ENCODE measurements at places on chromosomes 6 and 20.

DNA sequence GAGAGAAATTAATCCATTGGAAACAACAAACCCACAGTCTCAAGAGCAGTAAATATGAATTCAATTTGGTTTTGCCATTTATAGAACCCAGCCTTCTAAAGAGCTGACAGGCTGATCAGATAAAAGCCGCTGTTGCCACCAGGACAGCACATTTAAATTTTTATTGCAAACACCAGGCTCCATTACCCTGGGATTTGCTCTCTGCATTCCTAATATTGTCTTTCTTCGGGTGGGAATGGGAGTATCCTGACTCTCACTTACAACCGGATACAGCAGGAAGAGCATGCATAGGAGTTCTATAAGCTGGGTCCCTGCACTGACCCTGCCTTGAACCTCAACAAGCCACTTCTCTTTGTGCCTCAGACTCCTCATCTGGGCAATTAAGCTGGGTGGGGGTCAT lies 142.9 kb downstream of the LRFN2 start:
- DNase-seq = no peak

DNA sequence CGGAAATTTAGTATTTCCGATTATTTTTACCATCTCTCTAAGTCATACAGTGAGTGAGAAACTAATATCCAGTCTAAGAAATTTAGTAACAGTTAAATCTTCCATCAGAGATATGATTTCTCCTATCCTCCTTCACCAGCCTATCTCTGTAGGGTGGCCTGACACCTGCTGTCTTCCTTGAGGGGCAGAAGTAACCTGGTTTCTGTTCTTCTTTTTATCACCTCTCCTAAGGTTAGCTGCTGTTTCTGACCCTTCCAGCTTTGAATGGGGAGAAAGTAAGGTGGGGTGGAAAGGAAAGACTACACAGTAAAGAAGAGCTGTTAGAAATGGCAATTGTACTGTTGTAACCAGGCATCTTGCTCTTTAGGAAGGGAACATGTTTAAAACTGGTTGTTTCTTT lies 447.7 kb downstream of the PHF3 start:
- no peak for DNase-seq

- DNase-seq = peak; percentile 48
These were observed 21.7 kb downstream of the FGD2 start for GRCh38 chr6:37027036-37027720.

GRCh38 chr6:7540595-7540994 lies 876 bp upstream of the DSP start:
- DNase-seq = peak; percentile 76

DNA sequence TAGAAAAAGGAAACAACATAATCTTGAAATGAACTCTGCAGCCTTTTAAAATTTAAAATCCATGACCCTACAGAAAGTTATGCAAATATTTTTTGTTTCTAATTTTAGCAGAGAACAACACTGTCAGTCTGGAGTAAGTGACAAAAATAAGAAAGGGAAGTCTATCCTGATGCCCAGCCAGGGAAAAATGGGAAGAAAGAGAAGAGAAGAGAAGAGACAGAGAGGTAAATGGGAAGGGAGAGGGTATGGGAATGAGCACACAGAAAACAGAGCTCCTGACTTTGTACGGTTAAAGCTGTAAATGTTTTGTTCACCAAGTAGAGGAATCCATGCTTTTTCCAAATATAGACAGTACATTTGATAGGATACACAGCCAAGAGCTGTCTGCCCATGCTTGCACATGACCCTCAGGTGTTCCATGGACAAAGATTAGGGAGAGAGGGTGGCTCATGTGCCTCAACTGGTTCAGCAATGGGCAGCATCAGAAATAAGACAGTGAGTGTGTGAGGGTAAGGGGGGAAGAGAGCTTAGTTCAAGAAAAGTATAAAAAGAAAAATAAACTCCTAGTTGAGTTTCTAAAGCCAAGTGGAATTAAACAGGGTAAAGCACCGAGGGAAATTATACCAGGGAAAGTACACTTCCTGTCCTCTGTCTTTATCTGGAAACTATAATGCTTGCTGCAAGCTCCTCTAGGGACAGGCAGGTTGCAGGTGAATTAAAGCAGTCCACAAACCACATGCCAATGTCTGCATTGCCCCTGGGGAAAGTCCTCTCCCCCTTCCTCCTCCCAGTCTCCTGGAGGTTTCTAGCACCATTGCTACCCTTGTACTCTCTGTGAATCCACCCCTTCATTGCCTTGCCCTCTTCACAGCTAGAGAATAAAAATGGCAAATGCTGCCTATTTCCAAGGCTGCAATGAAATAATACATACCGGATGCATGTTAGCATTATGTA lies 30.0 kb downstream of the MAP3K5 start:
- DNase-seq = no peak

DNA sequence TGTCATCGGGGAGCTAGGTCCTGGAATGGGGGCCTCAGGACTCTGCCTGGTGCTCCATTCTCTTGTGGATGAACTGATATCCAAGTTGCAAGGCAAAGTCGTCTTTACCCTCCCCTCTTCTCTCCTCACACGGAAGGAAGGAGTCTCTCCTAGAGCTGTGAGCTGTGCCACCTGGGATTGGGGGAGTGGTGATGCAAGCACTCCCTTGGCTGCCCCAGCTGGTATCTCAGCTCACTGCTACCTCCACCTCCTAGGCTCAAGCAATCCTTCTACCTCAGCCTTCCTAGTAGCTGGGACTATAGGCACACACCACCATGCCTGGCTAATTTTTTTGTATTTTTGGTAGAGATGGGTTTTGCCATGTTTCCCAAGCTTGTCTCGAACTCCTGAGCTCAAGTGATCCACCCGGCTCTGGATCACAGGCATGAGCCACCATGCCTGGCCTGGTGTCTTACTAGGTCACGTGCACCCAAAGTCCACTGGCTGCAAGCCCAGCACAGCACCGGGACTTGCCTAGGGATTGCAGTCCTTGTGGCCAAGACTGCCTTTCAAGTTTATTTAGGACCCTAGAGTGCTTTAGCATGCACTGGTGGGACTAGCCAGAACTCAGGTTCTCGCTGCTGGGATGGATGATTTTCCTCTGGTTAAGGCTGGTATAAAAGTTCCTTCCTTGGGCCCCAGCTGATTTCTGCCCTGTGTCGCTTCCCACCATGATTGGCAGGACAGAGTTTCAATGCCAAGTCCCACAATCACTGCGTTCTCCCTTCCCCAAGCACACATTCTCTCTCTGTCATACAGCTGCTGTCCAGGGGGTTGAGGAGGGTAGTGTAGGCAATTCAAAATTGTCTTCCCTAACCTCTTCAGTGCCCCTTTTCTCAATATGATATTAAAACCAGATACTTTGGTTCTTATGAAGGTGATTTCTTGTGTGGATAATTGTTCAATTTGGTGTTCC lies 33.5 kb downstream of the SMAP1 start:
- no peak for DNase-seq

DNA sequence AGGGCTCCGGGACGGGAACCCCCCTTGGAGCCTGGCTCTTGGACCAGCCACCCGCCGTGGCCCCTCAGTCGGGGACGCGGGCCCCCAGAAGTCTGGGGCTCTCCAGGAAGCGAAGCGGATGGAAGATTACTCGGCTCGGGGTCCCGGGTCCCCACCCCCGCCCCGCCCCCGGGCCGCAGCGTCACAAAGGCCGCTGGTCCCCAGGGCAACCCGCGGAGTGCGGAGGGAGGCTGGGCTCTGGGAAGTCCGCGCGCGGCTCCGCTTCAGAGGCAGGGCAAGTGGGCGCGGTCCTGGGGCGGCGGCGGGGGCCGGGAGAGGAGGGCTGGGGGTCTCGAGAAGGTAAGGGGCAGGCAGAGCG lies at the start of gene FNDC11:
Gene FNDC11, plus strand, starts transcription at position 227 of the 358 bp plus-strand sequence. CDS start 1,505 bp downstream, outside the sequence.
- DNase-seq = peak; percentile 89

GRCh38 chr20:37218441-37218840 lies 39.1 kb upstream of the MROH8 start:
- no peak for DNase-seq

- DNase-seq = no peak
These were observed 917.7 kb downstream of the PHF3 start for GRCh38 chr6:64553249-64553786.

GRCh38 chr20:53157443-53158408 lies 185.6 kb downstream of the TSHZ2 start:
- peak; percentile 94 for DNase-seq

- no peak for DNase-seq
These were observed 43.0 kb downstream of the JARID2 start for GRCh38 chr6:15288856-15289255.

- no peak for DNase-seq
These were observed 43.1 kb downstream of the PTCHD4 start for GRCh38 chr6:48067886-48068277.

GRCh38 chr6:26270903-26271667 lies 93.9 kb upstream of the BTN3A2 start:
- peak; percentile 93 for DNase-seq

GRCh38 chr6:153076431-153076830 lies 54.7 kb downstream of the RGS17 start:
- no peak for DNase-seq

GRCh38 chr6:53956068-53956711 lies 155.1 kb upstream of the MLIP start:
- DNase-seq = peak; percentile 94

DNA sequence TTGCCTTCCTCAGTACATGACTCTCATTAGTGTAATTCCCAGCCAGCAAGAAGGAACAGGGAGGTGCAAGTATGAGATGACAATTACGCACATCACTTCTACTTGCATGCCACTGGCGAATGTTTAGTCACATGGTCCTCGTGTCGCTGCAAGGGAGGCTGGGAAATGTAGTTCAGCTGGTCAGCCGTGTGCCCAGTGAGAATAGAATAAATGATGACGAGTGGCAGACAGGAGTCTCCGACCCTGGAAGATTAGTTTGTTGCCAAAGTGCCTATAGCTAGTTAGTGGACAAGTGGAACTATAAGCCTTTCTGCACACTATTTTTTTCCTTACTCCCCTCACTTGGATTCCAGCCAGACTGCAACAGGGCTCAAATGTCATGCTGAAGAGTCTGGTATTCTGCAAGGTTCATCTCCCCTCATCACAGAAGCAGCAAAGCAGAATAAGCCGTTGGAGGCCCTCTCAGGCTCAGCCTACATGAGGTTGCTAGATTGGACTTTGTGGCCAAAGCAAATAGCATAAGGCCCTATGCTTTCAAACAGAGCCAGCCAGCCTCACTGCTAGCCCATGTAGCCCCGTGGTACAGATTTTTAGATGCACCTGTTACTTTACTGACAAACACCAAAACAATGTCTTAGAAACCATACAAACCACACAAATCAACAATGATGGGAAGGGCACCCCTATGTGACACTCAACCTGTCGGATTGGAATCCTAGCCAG lies 9.7 kb downstream of the LINC00237 start:
- DNase-seq = peak; percentile 80

GRCh38 chr6:53302678-53303360 lies 45.9 kb downstream of the ELOVL5 start:
- no peak for DNase-seq

DNA sequence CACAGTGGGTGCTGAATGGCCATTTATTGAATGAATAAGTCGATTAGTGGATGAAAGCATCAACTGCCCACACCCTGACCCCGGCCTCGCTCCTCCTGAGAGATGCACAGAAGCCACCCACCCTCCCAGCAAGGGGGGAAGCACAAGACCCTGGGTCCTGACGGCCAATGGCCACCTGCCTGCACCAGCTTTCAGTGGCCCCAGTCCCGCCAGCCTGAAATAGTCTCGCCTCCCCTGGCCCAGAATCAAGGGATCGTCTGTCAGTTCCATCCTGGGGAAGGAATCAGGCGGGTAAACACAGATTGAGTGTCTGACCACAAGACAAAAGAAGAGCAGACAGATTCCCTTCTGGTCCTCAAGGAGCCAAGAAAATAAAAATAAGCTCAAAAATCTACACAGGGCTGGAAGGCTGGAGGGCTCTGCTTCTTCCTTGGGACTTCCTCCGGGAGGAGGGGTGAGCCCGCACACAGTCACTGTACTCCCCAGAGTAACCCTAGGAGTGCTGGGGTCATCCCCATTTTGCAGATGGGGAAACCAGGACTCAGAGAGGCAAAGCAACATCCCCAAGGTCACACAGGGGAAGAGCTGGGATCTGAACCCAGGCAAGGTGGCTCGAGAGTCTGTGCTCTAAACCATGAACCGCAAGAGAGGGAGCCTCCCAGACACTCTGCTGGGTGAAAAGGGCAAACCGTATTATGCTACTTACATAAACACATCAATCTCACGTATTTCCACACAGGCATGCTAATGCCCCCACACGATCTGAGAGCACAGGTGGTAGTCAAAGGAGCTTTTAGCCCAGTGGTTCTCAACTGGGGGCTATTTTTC lies 7.8 kb downstream of the PREX1 start:
- no peak for DNase-seq

DNA sequence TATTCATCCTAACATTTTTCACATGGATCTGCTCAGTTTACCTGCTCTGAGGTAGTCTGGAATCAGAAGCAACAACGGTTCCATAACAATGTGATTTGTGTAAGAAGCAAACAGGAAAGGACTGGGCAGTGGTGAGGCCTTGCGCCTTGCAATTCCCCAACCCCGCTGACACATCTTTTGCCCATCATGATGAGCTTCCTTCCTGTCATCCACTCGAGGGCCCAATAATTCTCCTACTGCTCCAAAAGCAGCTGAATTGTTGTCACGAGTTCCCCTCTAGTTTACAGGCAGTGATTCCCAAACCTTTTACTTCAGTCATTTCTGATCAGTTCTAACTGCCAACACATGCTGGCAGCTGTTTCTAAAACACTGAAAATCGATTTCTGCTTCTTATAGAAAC lies 22.9 kb downstream of the STX7 start:
- DNase-seq = no peak

DNA sequence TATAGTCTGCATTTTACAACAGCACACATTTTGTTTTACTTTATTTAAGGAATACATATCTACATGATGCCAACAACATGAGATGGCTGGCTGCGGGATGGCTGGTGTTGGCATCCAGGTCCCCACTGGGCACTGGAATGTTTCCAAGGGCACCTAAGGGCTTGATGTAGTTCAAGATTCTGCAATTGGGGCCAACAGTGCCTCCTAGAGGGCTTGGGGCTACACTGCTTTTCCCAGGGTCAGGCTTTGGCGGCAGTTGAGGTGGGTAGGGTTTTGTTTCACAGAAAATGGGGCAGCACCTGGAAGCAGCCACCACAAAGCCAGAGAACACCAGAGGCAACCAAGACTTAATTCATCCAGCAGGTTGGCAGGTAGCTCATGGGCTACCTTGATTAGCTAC lies 202.2 kb upstream of the PRND start:
- DNase-seq = peak; percentile 91

DNA sequence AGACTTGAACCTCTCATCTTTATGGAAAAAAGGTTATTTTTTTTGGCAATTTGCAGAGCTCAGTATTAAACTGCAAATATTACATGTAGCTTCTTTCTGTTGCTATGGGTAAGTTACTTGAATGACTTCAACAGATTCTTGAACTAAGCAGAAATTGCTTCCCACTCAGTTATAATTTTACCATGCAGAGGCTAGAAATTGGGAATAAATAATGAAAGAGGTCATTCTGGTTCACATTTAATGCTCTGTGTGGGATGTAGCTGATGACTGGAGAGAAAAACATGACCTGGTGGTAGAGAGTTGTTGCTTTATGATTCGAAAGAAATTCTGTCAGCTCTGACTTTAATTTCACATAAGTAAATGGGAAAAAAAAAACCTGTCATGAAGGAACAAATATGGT lies 16.8 kb upstream of the ADGB start:
- DNase-seq = no peak

- DNase-seq = no peak
These were observed 30.5 kb upstream of the AKAP12 start for GRCh38 chr6:151209071-151209831.

GRCh38 chr20:40464731-40465208 lies 224.3 kb downstream of the MAFB start:
- no peak for DNase-seq

All from endodermal cell (in vitro differentiated cells).